ENCODE measurements at places on chromosomes 16 and 17.

GRCh38 chr17:5866978-5867377 lies 203.2 kb upstream of the WSCD1 start:
- DNase-seq = no peak

DNA sequence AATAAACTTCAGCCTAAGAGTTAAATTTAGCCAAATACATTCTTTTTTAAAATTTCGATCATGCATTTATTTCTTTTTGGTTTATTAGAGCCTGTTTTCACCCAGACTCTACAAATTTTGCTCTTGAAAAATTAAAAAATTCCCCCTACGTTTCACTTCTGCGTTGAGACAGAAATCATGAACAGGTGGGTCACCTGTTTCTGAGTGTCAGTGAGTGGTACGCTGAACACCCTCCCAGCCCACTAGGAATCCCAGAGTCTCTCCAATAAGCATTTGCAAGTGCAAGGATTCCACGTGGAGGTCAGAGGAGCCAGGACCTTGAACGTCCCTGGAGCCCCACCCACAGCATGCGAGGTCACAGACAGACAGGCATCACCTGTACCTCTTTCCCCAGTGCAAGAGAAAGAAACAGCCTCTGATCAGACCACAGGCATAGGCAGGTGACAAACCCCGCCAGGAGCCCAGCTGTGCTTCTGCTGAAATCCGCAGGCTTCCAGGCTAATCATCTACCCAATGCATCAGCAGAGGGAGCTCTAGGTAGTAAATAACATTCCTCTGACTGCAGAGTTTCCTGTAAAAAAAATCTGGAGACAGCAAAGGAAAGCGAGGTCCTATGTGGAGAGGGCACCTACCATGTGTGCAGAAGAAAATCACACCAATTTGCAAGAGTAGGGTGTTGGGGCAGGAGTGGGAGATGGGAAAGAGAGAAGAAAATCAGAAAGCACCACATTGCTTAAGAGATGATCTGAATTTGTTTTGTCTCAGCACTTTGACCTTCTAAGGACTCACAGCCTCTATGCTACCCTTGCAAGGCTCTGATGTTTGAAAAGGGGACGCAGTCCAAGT lies 5.9 kb upstream of the XYLT1 start:
- DNase-seq = peak; percentile 60

GRCh38 chr17:1727876-1728630 lies 3.5 kb downstream of the WDR81 start:
- DNase-seq = no peak

DNA sequence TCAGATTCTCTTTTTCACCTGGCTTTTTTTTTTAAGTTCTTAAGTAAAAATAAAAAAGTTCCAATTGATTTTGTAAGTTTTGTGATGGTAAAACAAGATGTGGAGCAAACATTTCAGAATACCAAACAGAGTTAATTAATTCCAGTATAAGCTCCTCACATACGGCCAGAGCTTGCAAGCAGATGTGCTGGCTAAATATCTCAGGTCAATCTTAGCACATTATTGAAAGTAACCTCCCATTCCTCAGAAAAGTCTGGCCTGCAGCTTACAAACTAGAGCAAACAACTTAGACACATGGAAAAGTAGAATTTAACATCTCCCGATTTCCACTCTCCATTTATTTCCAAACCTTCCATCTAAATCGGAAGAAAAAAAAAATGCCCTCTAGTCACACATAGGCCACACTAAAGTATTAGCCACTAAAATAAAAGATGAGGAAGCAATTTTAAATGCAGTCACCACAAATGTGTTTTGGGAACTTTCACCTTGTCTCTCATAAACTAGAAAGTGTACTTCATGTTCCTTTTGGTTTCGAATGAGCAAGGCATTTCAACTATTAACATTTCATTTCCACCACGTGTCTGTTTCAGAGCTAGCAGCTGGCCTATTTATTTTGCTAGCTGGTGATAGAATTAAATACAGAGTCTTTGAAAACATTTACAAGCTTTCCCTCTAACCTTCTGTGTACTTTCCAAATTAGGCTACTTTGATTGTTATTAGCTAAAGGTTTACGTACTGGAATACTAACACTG lies 143.3 kb downstream of the STX8 start:
- DNase-seq = no peak

GRCh38 chr17:80796430-80796861 lies 195.2 kb upstream of the CHMP6 start:
- DNase-seq = no peak

GRCh38 chr17:41762841-41763240 lies 23.7 kb downstream of the JUP start:
- no peak for DNase-seq
